Germinal center (tissue), 1 donor: ENCODE measurements at places on chromosomes 6 and 20.

DNA sequence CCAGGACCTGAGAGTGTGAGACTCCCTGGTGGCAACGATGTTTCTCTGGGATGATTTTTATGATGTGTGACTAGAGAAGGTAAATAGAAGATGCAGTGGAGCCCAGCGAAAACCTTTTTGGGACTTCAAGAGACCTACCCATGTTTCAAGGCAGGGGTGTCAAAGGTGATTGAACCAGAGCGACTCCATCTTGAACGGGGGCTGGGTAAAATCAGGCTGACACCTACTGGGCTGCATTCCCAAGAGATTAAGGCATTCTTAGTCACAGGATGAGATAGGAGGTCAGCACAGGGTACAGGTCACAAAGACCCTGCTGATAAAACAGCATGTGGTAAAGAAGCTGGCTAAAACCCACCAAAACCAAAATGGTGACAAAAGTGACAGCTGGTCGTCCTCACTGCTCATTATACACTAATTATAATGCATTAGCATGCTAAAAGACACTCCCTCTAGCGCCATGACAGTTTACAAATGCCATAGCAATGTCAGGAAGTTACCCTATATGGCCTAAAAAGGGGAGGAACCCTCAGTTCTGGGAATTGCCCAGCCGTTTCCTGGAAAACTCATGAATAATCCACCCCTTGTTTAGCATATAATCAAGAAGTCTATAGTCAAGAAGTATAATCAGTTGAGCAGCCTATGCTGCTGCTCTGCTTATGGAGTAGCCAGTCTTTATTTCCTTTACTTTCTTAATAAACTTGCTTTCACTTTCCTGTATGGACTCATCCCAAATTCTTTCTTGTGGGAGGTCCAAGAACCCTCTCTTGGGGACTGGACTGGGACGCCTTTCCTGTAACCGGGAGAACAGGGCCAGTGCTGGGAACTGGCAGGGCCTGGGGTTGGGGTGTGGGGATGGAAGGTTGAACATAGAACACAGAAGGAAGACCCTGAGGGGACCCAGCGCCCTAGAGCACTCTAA, 526.4 kb downstream of the QKI start:
- DNase-seq: no peak

DNA sequence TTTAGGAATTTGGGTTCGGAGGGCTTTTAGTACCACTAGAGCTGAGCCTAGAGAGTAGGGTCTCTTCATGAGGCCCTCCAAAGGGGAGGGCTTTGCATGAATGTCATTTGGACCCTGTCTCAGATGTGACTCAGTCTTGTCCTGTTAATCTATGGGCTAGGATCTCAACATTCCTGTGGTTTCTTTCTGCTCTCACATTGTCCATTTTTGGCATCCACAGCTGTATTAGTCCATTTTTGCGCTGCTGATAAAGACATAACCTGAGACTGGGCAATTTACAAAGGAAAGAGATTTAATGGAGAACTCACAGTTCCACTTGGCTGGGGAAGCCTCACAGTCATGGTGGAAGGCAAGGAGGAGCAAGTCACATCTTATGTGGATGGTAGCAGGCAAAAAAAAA, 61.0 kb downstream of the CRYBG1 start:
- no peak for DNase-seq

- DNase-seq: no peak
Observed at GRCh38 chr6:25169553-25169952, 109.6 kb upstream of the CARMIL1 start.

GRCh38 chr6:53496797-53497375, 48.0 kb downstream of the GCLC start:
- DNase-seq: no peak

DNA sequence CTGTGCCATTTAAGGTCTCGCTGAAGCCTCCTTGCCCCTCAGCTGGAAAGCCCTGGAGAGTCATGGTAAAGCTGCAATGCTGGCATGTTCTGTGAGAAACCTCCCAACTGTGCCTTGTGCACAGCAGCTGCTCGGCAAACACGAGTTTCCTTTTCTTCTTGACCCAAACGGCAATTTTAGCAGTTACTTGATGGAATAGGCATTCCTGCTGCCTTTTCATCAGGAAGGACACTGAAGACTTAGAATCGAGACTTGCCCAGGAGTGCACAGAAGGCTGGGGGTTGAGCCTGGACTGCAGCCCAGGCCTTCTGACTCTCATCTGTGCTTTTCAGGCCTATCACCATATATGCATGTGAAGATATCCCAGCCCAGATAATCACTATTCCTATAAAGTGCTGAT, 28.7 kb upstream of the CLDN20 start:
- no peak for DNase-seq

DNA sequence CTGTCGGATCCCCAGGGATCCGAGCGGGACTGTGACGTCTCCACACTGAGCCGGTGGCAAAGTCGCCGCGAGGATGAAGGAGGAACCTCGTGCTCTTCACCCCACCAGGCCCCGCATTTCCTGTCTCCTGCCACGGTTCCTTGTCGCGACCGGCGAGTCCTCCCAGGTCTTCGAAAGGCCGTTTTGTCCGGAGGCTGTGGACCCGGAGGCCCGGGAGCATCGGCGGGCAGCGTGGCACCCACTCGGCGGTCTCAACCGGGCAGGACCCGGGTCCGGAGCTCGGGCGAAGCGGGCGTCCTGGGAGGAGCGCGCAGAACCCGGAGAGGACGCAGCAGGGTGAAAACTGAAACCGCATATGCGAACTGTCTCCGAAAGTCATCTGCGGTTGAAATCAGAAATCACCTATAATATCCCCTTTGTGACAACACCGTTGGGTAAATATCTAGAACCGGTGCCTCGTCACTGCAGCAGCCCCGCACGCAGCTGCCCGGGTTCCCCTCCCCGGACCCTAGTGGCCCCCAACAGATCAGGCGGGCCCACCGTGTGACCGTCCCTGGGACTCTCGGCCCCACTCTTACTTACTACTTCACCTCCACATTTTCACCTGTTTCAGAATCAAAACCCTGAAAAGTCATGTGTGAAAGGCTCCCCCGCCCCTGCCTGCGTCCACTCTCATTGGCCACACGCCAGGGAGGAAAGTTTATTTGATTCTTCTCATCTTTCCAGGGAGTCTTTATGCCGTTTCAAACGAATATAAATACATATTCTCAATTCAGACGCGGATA, 3.1 kb upstream of the ULBP2 start:
- peak; percentile 42 for DNase-seq
